ENCODE measurements at places on chromosomes 7 and 10.

GRCh38 chr10:121754666-121755065 is 156.4 kb upstream of the FGFR2 start:
- no peak for DNase-seq

DNA sequence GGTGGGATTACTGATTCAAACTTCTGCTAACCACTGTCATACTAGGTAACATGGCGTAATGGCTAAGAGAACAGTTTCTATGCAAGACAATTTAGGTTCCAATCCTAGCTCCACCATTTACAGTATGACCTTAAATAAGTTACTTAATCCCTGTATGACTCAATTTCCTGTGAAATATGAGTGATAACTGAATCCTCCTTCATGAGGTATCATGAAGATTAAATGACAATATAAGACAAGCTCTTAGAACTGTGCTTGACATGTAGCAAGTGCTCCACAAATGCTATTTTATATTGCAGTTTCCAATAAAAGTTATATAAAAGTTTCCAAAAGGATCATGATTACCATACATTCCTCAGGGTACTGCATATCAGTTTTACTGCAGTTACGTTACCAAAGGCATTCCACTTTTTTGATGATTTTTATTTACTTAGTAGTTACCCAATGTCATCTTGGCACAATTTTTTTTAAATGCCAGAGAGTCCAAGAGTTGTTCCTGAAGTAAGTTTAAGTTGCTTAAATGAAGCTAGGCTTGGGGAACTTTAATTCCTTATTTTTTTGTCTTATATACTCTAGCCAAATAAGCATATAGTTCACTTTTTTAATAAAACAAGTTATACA is 7.1 kb downstream of the DOCK4 start:
- DNase-seq: peak; percentile 16

- no peak for DNase-seq
Measured at GRCh38 chr10:79392020-79392398, 44.7 kb downstream of the PPIF start.

GRCh38 chr7:129370812-129371211 is 63.4 kb upstream of the STRIP2 start:
- no peak for DNase-seq

GRCh38 chr7:148588670-148589131 is 1.9 kb upstream of the C7orf33 start:
- no peak for DNase-seq

GRCh38 chr10:125008689-125009638 is 67.0 kb downstream of the ZRANB1 start:
- DNase-seq: peak; percentile 26

- DNase-seq: peak; percentile 47
Measured at GRCh38 chr10:1050554-1050953, 1.6 kb upstream of the IDI1 start.

DNA sequence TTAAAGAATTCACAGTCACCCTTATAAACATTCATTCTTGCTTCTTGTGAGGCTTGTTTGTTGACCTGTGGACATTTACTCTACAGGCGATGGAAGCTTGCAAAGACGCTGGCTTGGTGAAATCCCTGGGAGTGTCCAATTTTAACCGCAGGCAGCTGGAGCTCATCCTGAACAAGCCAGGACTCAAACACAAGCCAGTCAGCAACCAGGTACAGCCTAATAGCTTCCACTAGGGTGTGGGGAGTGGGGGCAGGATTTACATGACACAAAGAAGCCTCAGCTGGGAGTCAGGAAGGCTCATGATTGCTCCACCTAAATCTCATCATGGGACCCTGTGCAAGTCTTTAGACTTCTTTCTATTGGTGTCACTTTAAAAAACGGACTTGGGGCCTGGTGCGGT is 29.0 kb downstream of the AKR1D1 start:
- no peak for DNase-seq

DNA sequence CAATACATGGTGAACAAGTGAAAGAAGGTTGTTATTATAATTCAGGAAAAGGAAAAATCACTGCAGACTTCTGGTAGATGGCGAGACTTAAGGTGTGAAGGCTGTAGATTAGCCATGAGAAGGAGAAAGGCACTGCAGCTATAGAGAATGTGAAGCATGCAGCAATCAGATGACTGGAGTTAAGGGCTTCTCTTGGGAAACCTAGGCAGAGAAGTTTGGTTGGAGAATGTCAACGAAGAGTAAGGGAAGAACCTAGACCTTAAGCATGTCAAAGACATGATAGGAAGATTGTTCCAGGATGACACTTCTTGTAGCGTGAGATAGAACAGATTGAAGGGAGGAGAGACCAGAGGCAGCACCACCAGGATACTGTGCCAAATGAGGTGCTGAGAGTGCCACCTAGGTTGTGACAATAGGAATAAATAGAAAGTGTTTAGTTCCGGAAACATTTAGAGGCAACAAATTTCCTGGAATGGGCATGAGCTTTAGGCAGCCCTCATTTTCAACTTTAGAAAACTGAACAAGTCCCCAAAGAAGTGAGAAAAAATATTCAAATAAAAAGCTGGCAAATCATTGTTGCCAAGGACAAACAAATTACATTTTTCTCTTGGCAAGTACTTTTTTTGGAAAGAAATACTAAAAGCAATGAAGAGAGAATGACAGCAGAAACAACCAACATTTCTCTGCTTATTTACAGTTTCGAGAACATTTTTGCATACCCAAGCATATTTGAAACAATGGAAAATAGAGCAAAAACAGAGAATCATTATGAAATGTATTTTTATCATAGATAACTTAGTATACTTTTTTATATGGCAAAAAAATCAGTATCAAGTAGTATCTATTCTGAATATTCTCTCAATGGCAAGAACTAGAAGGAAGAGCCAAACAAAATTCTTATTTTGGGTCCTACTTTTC is 4.9 kb downstream of the LRRC17 start:
- no peak for DNase-seq
